Mammary epithelial cell (primary cell): ENCODE measurements at places on chromosomes 1 and 21. TPM values are rescaled to one million over a fixed set of nuclear protein-coding genes. Genes with fewer than 3 reads are reported as not detected.

GRCh38 chr1:214957330-214958137 is 125.0 kb upstream of the KCNK2 start:
- peak; percentile 92 for DNase-seq

Gene UQCRHL
- 1.2 and 1.3 TPM in 2 replicates for total RNA-seq

DNA sequence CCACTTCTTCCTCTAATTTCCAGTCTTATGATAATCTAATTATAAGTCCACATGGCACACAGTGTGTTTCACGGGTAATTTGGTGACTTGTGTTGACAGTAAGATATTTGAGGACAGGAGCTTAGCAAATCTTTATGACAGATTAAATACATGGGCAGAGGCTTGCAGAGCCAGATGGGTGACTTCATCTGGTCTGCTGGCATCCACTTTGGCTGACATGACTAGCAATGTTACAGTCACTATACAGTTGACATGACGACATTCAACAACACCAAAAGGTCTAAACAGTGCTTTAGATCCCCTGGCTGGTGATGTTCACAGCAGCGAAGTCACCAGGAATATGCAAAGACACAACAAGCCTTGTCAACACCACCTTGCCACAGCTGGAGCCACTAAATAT is 147.2 kb downstream of the ETS2 start:
- DNase-seq = no peak

Gene CFHR2
- not detected for total RNA-seq

- DNase-seq = no peak
Measured at GRCh38 chr1:229842302-229843255, 216.5 kb downstream of the URB2 start.

GRCh38 chr1:109807402-109807801 is 43.7 kb upstream of the EPS8L3 start:
- no peak for DNase-seq

GRCh38 chr1:29453502-29454240 is 217.3 kb downstream of the PTPRU start:
- peak; percentile 15 for DNase-seq

GRCh38 chr1:110563089-110563488 is 43.1 kb downstream of the KCNA2 start:
- DNase-seq = no peak

Gene CLIC6
- total RNA-seq = not detected

DNA sequence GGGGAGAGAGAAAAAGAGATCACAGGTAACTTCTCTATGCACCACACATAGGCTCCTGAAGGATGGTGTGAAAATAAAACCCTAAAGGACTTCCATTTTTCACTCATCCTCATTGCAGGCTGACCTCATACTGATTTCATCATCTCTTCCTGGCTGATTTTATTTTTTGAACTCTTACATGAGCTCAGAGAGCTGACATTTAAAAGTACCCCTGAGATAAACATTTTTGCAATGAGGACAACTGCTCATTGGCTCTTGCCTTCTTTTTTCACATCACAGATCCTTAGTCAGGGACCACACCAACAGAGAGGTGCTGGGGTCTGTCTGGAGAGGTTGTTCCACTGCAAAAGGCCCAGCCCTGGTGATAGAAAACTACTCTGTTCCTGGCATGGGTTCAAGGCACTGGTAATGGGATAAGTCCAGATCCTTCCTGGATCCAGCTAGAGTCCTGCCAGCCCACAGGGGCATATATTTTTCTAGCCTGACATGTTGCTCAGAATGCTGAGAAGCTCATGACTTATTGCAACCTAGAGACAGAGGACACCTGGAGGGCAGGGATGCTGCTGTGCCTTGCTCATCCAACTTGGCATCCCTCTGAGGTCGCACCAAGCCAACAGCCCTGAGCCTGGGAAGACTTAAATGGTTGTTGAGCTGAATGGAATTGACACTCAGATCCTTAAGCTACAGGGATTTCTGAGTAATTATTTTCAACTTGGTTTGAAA is 360.0 kb downstream of the HHAT start:
- DNase-seq = no peak

Gene VANGL2
- 6.0 and 8.7 TPM in 2 replicates for total RNA-seq

Gene UBE2G2
- 85.7 TPM for total RNA-seq

DNA sequence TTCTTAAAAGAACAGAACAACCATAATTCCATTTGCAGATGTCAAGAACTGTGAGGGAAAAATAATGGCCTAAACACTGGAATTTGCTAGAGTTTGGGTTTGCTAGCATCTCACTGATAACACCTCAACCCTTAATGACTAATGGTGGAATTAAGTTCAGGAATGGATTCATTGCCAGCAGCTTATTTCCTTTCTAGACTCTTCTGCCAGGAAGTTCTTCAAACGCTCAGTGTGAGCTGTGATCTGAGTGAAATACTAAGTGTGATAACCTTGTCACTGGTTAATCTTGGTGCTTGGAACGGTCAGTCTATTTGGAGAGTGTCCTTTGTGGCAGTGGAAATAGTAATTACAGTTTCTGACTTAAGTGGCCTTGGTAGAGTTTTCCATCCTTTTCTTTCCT is 21.6 kb upstream of the PLEKHM2 start:
- no peak for DNase-seq

- no peak for DNase-seq
Measured at GRCh38 chr1:38194472-38194871, 147.9 kb upstream of the POU3F1 start.

GRCh38 chr1:52403566-52404115 is 582 bp downstream of the ORC1 start:
- DNase-seq = peak; percentile 79

- no peak for DNase-seq
Measured at GRCh38 chr1:230189341-230189740, 122.3 kb downstream of the GALNT2 start.

- DNase-seq = peak; percentile 41
Measured at GRCh38 chr1:6116137-6116536, 64.0 kb downstream of the CHD5 start.

Gene THAP3
- 11.4 and 15.7 TPM in 2 replicates for total RNA-seq

DNA sequence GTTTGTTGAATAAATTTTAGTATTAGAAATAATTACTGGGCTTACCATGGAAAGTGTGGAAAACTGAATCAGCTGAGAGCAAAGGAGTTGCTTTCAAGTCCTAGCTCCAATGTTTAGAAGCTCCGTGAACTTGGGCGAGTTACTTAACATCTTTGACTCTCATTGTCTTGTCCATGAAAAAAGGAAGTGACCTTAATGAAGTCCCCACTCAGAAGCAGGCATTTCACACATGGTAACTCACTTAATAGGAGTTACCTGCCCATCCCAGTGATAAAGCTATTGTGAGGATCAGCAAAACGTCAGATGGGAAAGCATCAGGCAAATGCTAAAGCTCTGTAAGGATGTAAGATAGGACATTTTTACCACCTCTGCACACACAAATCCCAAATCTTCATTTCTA is 34.0 kb upstream of the GADD45A start:
- DNase-seq = no peak

Gene MRAP
- total RNA-seq = not detected

DNA sequence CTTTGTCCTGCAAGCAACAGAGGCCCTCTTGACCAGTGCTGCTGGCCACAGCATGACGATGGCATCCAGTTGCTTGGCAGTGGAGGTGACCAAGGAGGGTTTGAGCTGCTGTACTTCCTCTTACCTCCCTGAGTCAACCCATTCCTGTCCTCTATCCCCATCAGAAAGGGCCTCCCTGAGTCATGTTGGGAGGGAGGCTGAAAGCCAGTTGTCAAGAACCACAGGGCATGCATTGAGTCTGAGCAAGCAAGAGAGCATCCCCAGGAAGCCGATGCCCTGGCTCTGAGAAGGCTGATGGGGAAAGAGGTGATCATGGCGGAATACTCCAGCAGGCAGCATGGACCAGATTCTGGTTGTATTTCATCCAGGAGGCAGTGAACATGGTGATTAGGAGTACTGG is 69.6 kb downstream of the LACTBL1 start:
- peak; percentile 50 for DNase-seq

Gene KCNH1
- total RNA-seq = not detected

Gene OR6N1
- not detected for total RNA-seq

Gene NHLH2
- not detected in 2 replicates for total RNA-seq

DNA sequence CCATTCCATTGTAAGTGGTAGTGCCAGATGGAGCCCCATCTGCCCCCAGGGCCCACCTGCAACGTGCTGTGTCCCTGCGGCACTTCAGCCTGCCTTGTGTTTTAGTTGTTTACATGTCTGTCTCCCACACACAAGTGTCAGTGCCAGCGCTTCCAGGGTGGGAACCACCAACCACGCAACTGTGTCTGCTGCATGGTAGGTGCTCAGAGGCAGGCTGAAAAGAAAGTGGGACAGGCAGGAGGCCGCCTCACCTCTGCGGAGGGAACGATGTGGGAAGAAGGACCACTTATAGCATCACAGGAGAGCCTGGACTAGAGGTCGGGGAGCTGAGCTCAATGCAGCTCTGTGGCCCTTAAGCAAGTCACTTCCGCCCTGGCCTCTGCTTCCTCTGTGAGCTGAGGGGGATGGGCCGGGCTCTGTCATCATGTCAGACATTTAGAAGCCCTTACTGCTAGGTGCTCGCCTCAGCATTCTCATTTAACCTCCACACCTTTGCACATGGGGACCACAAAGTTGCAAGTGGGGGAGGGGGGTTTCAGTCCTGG is 17.9 kb downstream of the SLC9A1 start:
- DNase-seq = no peak

- no peak for DNase-seq
Measured at GRCh38 chr1:18642278-18643095, 11.8 kb downstream of the PAX7 start.

Gene STPG1
- total RNA-seq = 13.0 TPM

Gene FAM131C
- 0.67 TPM for total RNA-seq

GRCh38 chr1:104467590-104467989 is 717.9 kb downstream of the AMY1C start:
- no peak for DNase-seq

DNA sequence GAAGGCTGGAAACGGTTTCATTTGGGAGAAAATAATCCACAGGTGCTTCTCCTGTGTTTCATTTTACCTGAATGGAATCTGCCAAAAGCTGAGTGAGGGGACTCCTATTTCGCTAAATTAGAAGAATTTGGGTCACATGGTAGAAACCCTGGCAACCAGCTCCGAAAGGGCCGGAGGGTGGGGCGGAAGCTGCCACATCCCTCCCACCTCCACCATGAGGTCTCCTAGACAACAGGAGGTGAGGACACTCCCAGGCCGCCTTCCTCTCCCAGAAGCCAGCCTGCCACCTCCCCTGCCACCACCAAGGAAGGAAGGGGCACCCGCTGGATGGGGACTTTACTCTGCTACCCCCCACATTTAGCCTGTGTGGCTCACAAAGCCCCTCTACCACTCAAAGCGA is 199.9 kb upstream of the ZC3H12A start:
- DNase-seq = no peak

DNA sequence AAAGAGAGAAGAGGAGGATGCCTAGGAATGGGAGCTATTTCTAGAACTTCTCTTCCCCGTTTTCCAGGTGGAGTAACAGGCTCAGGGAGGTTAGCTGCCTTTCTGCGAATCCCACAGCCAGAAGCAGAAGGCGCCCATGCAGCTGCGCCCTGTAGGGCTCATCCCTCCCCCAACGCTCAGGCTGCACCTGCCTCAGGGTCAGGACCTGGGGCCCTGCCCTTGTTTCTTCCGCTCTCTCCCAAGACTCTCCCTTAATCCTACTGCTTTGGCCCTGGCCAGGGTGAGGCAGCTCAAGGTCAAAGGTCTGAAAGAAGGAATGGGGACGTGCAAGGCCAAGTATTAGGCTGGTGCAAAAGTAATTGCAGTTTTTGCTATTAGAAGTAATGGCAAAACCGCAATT is 30.5 kb upstream of the PADI2 start:
- DNase-seq = no peak

DNA sequence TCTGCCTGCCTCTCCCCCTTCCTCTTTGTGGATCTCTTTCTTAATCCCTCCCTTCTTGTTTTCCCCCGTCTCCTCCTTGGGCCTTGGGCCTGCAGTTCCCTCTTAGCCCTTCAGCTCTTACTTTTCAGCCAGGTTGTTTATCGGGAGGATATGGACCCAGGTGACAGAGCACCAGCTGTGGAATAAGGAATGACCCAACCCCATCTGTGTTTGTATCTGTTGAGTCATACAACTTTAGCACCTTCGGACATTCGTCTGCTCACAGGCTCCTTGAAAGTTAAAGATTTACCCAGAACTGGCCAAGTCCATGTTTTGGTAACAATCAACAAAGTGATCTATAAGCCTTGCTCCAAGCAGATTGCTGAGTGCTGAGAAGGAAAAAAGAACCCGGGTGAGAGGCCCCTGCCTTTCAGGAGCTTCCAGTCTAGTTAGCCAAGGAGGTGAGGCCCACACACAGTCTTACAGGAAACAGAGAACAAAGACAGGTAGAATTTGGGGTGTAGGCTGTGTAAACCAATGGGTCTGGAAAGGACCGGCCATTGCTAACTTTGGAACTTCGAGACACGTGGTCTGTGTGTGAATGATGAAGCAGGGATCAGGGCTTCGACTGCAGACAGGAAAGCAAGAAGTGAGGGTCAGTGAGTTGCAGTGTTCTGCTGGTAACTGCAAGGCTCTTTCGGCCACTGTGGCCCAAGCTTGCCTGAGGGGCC is 66.7 kb upstream of the F3 start:
- DNase-seq = no peak

DNA sequence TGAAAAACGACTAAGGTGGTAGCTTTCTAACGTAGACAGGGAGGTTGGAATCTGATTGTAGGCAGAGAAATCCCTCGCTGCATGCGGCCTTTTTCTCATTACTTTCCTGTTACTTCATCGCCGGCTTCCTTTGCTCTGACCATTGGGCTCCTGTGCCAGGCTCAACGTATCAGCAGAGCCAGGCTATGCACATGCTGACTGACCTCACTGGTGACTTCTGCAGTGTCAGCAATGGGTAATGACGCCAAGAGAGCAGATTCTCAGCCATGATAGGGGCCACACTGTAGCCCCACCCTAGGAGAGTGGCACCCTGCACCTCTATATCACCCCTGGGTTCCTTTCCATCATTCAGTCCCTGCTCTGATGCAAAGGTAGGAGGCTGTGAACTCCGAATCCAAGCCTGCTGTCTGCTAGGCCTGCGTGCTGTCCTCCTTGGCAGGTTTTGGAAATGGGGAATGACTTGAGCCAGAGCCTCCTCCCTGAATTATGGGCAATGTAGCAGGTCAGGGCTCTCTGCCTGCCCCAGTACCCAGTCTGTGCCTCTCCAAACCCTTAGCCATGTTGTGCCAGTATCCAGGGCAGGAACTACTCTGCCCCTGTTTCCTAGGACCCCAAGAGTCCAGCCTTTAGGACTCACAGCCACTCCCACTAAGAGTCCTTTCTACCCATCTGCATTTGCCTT is 11.4 kb downstream of the PPFIA4 start:
- no peak for DNase-seq

Gene RGS4
- total RNA-seq = 0.33 TPM
